ENCODE measurements at places on chromosomes 7 and 10.

DNA sequence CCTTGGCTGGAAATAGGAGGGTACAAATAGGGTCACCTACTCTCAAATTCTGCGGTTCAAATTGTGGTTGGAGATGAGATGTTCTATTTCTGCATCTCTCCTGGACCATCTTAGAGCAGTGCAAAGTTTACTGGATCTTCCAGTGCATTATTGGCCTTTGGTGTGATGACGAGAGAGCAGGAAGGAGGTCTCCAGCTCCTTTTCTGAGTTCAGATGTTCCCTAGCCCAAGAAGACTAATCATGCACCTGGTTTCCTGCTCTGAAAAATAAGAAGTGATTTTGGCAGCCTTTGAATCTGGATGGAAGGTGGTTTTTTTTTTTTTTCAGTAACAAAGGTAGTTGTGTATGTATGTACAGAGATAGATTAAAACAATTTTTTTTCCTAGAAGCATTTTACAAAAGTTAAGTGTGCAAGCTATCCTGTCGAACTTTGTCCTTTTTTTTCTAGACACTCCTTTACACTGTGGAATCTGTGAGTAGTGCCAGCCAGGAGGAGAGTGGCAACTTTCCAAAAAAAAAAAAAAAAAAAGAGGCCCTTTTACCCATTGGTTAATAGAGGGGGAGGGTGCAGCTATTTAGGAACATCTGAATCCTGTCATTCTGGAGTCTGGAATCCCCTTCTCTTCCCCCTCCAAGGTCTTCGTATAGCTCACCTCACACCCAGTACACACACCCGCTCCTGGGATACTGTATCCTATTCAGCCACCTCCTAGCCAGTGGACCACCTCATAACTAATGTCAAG, 26.3 kb downstream of the PAPSS2 start:
- DNase-seq: no peak

DNA sequence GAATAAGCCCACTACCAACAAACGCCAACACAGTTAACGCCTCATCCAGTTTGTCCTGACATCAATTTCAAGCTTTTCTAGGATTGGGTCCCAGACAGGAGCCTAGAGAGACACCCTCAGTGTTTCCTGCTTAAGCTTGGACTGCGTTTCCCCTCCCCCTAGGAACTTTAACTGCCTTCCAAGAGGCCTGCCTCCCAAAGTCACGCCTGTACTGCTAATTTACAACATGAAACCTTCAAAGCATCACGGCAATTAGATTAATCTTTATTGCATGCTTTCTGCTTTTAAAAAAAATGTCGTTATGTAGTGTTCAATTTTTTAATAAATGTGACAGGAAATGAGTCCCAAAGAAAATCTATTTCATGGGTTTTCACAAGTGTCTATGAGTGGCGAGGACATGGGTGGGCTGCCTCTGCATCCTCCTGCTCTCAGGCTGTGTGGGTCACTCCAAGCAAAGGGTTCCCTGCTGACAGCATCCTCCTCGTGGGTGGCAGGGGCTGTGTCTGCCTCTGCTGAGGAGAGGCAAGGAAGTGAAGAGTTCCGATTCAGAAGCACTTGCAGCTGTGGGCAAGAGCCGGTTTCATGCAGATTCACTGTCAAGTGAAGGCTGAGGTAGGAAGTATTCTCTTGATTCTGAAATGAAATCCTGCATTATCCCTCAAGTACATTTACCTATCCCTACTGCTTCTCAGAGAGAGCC, 193.0 kb upstream of the KMT2E start:
- DNase-seq: no peak

DNA sequence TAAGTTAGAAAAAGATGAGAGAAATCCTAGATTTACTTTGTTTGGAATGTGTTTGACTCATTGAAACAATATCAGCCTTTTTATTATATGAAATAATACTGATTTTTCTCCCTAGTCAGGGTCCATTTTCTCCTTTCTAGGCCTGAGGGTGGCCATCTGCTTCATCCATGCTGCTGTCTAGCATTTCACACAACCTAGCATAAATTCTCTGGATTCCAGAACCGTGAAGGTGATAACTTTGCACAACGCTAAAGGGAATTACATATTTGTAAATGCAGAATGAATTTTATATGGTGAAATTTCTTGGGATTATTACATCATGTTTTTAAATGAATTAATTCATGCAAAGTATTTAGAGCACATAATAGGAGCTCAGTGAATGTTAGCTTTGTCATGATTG, 505.1 kb downstream of the INHBA start:
- no peak for DNase-seq

GRCh38 chr7:115707258-115708012, 323.1 kb downstream of the TFEC start:
- no peak for DNase-seq

DNA sequence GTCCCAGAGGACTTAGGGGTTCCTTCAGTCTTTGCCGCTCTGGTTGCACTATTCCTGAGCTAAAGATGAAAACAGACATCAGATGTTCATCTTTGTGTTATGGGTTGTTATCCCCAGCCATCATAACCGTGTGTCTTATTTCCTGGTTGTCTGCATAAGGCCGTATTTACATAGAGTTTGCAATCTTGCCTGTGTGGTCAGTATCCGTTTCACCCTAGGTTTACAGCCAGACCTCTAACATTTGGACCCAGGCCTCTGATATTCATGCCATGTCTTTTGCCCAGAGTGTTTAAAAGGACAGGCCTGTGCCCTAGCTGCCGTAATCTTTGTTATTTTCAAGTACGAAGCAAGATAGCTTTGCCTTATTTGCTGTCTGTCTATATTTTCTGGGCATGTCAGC, 26.6 kb downstream of the LRRC4 start:
- no peak for DNase-seq

- peak; percentile 85 for DNase-seq
Observed at GRCh38 chr10:6530211-6530840, 49.8 kb downstream of the PRKCQ start.

All from CD8-positive, alpha-beta memory T cell (primary cell).